Head of caudate nucleus (tissue), 42 donors: ENCODE measurements at places on chromosomes 11 and 22.

DNA sequence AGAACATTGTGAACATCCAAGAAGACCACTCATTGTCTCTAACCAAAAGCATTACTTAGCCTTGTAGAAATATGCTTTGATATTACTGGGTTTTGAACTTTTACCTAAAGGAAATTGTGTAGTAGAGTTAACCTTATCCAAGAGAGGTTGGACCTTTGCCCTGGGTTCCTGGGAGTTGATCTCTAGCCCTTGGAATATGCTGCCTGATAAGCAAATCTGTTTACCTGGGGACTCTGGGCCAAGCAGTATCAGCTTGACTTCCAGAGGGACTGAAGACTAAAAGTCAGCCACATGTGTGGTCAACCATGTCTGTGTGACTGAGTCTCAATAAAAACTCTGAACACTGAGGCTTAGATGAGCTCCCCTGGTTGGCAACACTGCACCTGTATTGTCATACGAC, 44.1 kb upstream of the CWF19L2 start:
- DNase-seq, result no peak

GRCh38 chr22:43878079-43878795, 13.6 kb downstream of the PNPLA5 start:
- DNase-seq, result no peak

- no peak for DNase-seq
These were observed 11.7 kb downstream of the OSBPL5 start for GRCh38 chr11:3153291-3153861.

DNA sequence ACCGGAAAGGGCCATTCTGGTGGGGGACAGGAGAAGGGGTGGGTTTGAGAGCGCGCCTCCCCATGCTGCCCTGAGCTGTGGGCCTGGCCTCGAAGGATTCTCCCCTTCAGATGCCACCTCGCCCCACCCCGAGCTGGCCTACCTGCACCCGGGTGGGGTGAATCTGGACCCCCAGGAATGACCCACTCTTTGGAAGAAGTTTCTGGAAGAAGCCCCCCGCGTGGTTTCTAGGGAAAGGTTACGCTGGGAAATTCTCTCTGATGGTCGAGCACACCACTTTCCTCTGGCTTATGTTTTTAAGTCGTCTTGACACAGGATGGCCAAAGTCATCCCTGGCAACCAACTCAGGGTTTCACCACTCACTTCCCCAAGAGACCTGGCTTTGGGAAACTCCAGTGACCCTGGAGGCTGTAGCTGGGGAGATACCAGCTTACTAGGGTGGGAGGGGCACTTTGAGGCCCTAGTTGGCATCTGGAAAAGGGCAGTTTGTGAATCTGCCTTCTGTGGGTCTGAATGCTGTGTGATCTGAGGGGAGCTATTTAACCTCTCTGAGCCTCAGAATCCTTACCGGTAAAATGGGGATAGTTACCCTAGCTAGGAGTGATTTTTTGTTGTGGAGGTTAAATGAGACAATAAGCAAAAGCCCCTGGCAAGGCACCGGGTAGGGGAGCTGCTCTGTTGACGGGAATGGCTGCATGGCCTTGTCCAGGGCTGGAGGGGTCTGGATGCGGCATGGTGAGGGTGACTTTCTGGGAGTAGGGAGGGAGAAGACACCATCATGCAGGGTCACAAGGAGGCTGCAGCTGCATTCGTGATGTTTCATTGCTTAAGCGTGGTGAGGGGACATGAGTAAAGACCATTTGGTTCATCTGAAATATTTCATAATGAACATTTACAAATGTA, 45.3 kb upstream of the ACCSL start:
- DNase-seq, result no peak

GRCh38 chr11:102148059-102148458, 37.8 kb downstream of the YAP1 start:
- no peak for DNase-seq

GRCh38 chr11:75330291-75330690, 21.2 kb downstream of the ARRB1 start:
- no peak for DNase-seq
